ENCODE measurements at places on chromosomes 16 and 17.

DNA sequence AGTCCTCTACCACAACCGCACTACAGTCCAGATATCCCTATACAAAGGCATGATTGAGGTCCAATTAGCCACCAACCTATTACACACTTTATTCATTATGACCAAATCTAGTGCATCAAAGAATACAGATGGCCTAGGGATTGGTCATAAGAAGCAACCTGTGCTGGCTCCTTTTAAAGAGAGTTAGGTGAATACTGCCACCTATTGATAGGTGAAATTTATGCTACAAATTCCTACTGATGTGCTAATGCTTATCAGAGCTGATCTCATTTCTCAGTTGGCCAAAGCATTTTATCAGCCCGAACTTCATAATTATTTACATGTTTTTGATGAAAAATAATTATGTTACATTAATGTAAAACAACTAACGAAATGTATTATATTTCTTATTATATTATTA is 166.3 kb downstream of the ANKFN1 start:
- no peak for DNase-seq

DNA sequence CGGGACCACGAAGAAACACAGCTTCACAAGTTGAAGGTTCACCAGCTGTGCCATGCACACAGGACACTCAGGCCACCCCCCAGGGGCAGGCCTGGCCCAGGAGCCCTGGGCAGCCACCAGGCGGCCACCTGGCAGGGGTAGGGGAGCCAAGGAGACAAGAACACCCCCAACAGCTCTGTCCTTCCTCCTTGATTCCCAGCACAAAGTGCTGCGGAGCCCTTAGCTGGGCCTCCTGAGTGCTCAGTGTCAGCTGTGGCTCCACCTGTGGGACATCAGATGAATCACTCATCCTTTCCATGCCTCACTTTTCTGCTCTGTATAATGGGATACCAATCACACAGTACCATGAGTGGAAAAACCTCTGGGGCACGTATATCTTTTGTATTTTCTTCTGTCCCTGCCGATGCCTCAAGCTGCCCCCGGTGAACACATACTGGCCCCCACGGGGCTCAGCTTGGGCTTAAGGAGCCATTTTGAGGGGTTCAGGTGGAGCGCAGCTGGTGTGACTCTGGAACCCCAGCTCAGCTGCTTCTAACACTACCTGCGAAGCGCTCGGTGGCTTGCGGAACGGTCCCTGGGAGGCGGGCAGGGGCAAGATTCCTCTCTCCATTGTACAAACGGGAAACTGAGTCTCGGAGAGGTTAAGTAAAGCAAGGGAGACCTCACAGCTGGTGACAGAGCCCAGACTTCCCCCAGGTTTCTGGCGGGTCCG is 12.0 kb downstream of the GALK1 start:
- DNase-seq = no peak

DNA sequence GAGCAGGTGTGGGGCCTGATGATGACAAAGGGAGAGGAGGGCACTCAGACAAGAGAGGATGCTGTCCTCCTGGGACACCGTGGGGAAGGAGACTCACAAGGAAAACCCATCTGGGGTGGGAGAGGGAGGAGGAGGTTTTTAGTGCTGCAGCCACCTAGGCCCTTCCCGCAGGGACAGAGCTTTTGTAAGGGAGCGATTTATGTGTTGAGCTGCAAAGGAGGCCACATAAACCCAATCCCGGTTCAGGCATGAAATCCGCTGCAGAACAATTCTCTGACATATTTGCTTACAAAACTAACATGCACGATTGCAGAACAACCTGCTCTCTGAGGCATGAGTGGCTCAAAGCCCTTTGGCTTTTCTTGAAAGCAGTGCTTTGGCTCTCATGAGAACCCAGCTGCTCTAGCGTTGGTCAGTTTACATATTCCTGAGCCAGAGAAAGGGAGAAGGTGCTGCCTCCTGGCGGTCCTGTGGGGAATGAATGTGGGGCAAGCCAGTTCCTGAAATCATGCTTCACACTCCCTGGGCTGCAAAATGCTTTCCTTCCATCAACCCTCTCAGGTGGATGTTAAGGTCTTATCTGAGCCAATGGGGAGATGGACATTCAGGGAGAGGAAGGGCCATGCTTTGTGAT is 122.4 kb upstream of the NLRP1 start:
- peak; percentile 34 for DNase-seq

GRCh38 chr17:38465391-38466345 is 37.4 kb downstream of the ARHGAP23 start:
- peak; percentile 72 for DNase-seq

Measured in left ventricle myocardium inferior (tissue), 1 donor.